ENCODE measurements at places on chromosomes 4 and X.

DNA sequence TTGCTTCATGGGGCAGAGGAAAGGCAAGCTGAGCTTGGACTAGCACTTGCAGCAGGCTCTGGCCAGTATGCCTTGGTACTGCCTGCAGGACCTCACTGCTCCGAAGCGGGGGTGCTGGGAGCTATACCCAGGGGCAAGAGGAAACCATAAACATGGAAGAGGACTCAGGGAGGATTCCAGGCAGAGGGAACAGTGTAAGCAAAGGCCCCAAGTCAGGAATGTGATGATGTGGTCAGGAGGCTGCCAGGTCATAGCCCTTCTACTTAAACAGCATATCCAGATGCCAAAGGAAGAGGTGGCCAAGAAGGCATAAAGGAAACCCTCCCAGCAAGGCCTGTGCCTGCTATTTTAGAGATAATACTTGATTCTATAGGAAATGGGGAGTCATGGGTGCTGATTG, 31.1 kb downstream of the RAB40AL start:
- no peak for DNase-seq

- no peak for DNase-seq
These were observed 220.5 kb upstream of the RPS6KA3 start for GRCh38 chrX:20487227-20487626.

GRCh38 chr4:163816494-163816893, 322.0 kb downstream of the TMA16 start:
- DNase-seq, result no peak

DNA sequence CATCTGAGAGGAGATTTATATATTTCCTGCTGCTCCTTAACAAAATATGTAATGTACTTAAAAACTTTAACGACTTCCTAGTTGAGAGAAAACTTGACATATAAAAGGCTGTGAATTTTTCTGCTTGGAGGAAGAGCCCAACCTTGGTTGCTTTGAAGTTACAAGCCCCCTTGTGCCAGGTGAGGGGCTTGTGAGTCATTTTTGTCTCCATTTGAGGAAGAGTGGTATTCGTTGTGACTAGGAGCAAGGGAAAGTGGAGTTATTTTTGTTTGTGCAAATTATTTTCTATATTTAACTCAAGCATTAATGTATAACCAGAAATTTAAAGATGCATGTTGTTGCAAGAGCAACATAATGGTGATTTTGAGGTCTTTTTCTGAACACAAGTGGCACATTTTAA, 99.0 kb upstream of the DDX3X start:
- DNase-seq, result no peak

- no peak for DNase-seq
These were observed 14.7 kb upstream of the C1QTNF7 start for GRCh38 chr4:15413010-15413622.

GRCh38 chr4:8156617-8157016, 2.0 kb downstream of the ABLIM2 start:
- no peak for DNase-seq
